Renal cortex interstitium (tissue), 15 donors: ENCODE measurements at places on chromosomes 4 and X.

GRCh38 chr4:142406499-142406835 lies 439.6 kb downstream of the INPP4B start:
- DNase-seq = no peak

DNA sequence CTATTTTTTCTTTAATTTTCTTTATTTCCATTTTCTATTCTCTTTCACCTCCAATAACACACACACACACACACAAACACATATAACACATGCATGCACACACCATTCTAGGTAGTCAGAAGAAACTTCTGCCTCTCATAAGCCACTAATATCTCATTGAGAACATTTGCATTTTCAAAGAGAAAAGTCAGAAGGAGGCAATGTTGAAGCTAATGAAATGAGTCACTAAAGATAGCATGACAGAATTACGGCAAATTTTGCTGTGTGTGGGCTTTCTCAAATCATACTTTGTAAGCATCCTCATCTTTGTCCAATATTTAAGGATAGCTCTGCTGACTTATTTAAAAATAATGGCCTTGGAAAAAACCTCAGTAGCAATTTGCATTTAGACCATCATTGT lies 291.3 kb downstream of the GUCY2F start:
- DNase-seq = no peak

DNA sequence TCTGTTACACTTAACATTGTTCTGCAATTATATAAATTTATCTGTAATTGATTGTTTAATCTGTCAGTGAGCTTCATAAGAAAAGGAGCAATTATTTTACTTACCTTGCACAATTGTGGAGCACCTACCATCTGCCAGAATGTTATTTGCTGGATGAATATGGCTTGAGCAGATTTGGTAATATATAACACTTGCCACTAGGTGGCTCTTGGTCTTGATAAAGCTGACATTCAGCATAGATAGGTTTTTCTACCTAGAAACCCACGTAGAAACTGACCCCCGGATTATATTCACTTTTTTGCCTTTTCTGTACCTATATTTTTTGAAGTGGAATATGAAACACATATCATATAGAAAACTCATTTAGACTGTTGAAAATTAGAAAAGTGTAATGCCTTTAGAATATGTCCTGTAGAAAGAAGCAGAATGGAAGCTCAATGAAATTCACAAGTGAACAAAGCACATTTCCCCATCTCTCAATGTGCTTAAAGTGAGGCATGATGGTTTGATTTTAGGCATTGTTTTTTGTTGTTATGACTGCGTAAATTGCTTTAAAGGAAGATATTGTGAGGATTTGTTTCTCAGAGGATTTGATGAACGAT lies 9.5 kb downstream of the RBPJ start:
- DNase-seq = no peak

- no peak for DNase-seq
These were observed 14.7 kb downstream of the WDR44 start for GRCh38 chrX:118360429-118361125.

DNA sequence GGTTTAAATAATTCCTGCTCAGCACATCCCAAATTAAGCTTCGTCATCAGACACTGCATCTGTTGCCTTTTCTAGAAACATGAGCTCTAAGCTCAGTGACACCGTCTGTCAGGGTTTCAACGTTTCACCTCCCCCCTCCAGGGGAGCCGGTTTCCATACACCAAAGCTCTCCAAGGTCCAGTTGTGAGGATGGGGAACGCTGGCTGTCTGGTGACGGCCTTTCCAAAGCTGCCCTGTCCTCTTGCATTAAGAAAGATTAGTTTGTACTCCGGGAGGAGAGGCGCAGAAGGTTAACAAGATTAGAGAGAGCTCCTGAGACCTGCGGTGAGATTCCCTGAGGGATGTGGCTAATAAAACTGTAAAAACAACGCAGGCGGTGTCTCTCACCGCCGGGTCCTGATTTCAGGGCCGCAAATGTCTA lies 43.2 kb downstream of the ASMT start:
- no peak for DNase-seq
